Substantia nigra (tissue), 51 donors: ENCODE measurements at places on chromosomes 5 and 9.

GRCh38 chr5:174699131-174699530 is 25.3 kb upstream of the MSX2 start:
- no peak for DNase-seq

DNA sequence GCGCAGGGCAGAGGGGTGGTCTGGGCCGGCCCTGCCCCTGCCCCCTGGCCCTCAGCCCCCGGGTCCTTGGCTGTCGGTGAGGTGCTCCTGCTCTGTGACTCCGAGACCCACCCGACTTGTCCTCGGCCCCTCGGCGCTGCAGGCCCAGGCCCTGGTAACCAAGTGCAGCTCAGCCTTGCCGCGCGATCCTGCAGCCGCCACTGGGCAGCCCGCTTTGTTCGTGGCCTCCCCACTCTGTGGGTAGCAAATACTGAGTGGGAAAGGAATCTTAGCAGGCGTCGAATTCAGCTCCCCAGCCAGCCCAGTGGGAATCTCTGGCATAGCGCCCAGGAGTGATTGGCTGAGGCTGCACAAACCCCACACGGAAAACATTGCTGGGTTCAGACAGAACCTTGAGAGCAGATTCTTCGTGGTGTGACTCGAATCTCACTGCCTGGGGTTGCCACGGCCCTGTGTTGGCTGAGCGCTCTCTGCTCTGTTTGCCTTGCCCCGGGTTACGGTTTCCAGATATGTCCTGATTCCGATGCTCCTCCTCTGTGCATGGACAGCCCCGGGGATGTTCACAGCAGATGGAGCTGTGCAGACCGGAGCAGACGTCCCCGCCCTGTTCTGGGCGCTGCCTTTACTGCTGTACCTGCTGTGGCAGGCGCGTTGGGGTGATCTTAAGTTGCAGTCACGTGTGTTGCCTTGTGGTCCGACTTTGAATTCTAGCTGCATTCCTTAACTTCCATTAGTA is 13.4 kb upstream of the EXOC3 start:
- DNase-seq = no peak

DNA sequence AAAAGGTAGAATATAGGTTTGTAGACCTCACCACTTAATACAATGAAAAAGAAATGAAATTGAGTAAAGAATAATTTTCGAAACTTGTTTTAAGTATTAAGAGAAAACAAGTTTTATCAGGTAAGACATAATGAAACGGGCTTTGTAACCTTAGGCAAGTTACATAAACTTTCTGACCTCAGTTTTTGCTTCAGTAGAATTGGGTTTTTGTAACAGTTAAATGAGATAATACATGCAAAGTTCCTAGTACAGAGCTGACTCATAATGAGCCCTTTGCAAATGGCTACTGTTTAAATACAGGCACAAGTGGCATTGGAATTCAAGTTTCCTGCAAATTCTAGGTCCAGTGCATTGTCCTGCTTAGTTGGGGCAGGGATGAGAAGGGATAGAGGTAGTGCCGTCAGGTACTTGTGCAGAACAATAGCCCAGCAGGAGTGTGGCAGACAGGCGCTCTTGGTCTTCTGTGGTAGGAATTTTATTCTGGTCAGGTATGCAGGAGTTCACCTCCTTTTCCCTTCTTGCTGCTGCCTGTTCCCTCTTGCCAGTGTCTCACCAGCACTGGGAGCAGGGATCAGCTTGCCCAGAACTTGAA is 203.8 kb downstream of the PBX3 start:
- no peak for DNase-seq

DNA sequence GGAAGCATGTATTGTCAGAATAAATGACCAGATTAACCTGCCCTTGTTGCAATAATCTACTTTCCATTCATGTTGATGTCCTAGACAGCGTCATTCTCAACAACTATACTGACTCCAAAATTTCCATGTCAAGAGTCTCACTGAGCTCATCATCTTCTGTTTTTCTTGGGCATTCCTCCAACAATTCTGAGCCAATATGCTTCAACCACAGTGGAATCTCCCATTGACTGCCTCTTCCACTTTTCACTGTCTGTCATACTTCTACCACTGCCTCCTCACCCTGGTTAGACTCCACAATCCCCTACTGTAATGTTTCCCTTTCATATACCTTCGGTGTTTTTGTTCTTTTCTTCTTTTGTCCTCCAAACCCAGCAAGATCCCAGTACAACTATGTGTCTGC is 162.8 kb downstream of the TLE1 start:
- DNase-seq = no peak

GRCh38 chr9:131308452-131308851 is 18.9 kb downstream of the PLPP7 start:
- DNase-seq = no peak

- DNase-seq = no peak
Measured at GRCh38 chr9:93008457-93008856, 50.0 kb upstream of the SUSD3 start.
